HTR-8/SVneo (cell line): ENCODE measurements at places on chromosomes 5 and 9.

- peak; percentile 34 for DNase-seq
Observed at GRCh38 chr9:5633243-5633642, 4.3 kb downstream of the RIC1 start.

DNA sequence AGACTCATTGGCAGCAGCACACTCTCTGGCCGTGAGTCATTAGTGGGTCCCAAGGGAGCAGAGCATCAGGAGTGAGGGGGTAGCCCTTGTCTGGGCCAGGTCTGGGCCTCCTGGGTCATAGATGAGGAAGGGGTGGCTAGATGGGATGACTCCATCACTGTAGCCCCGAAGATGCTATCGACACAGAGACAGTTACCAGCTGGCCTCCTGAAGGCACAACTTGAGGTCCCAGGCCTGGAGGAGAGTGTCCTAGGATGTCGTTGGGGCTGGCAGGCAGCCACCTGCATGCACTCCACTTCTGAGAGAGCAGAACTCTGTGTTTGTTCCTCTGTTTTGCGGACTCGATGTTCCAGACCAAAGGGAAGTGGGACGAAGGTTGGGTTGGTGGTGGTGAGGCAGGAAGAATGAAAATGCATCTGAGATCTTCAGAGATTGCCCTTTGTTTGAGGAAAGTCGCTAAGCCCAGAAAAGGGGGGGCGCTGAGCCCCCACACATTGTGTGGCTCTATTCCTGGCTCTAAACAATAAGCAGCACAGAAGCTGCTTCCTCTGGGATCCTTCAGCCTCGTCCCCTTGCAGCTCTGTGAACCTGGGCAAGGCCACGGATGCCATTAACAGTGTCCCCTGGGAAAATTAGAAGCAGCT is 4.7 kb downstream of the BTNL9 start:
- no peak for DNase-seq

DNA sequence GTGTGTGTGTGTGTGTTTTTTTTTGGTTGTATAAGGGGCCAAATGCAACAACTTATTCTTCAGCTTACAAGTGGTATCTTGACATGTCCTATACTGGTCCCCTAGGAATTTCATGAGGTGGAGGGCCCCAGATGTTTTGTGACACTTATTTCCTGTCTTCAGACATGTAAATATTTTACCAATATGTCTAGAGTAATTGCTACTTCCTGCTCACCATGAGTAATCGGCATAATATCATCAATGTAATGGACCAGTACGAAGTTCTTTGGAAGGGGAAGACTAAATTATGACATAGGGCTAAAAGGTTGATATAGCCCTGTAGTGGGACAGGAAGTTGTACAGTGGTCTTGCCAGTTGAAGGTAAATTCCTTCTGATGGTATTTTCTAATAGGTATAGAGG is 3.7 kb upstream of the OTULIN start:
- DNase-seq: no peak

GRCh38 chr9:108476574-108476973 is 379.2 kb downstream of the ACTL7B start:
- DNase-seq: no peak

GRCh38 chr5:53331463-53331862 is 149.0 kb upstream of the FST start:
- DNase-seq: peak; percentile 45

GRCh38 chr5:129358069-129358468 is 102.0 kb upstream of the ADAMTS19 start:
- no peak for DNase-seq

GRCh38 chr5:74244406-74244805 is 396.1 kb downstream of the ENC1 start:
- DNase-seq: no peak

DNA sequence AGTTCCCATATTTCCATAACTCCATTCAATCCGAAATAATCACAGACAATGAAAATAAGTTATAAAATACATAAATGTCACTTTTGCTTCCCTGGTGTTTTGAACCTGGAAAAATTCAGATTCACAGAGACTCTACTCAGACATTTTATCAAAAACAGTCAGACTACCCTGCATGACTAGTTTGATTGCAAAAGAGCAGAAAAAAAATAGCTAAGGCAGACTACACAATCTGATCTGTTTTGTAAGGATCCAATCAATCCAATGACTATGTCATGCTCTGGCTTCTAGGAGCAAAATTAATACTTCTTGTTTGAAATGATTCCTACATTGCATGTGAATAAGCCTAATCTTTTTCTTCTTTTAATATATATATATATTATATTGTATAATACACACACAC is 1262.6 kb downstream of the EFNA5 start:
- DNase-seq: no peak

GRCh38 chr5:35853631-35854030 is 3.1 kb upstream of the IL7R start:
- no peak for DNase-seq

DNA sequence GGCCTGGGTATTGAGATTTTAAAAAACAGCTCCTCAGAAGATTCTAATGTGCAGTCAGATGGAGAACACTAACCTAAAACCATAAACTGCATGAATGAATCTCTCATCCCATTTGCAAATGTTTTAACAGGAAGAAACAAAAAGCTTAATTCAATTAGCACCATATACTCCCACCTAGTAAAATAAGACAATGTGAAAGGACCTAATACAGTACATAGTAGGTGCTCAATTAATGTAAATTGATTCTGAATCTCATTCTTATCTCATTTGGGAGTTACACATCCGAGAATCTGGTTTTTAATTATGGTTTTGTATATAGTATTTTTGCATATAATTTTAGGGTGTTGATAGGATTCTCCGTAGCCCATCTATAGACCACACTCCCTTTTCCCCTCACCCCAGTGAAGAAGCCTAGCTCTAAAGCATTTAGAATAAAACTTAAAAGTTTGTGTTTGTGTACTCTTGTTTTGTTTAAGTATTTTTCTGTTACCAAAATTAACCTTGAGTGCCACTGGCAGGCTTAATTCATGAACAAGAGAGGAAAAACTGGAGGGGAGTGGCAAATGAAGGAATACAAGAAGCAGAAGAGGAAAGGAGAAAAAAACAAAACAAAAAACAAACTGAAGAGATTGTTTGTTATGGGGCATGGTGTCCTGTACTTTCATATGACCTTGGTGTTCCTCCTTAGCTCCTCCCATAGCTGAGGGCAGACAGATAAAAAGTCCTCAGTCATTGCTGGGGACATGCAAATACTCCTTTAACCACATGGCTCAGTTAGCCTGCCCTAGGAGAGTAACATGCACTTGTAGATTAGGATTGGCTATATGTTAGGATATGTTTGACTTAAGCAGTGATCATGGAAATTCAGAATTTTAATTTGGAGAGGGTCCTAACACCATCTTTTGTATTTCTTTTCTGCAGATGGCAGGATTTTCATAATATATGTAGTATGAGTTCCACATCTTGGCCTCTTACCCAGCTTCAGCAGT is 1.2 kb downstream of the RNF14 start:
- no peak for DNase-seq

GRCh38 chr5:119385536-119386128 is 29.8 kb downstream of the TNFAIP8 start:
- no peak for DNase-seq

DNA sequence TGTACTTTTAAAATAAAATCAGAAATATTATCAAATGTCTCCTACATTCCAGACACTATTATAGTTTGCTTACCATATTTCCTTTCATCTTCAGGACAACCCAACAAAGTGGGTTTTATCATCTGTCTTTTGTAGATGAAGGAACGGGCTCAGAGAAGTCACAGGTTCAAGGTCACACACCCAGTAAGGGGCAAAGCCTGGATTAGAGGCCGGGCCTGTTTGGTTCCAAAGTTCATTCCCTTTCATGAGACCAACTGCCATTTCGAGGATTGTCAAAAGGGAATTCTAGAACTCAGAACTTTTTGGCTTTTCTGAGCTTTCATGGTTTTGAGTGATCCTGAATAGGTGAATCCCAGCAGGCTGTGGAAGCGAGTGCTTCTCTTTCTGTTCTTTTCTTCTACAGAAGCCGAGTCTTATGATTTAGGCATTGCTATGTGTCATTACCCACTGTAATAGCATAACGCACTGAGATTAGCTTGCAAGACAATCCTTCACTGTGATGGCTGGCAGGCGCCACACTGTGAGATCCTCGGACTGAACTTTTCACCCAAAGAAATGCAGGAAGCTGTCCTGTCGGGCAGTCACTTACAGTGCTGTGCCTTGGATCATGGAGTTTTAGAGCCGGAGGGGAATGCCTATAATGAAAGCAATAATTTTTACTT is 43.8 kb upstream of the ANKH start:
- DNase-seq: no peak

GRCh38 chr5:72618708-72619107 is 111.5 kb upstream of the ZNF366 start:
- peak; percentile 49 for DNase-seq

DNA sequence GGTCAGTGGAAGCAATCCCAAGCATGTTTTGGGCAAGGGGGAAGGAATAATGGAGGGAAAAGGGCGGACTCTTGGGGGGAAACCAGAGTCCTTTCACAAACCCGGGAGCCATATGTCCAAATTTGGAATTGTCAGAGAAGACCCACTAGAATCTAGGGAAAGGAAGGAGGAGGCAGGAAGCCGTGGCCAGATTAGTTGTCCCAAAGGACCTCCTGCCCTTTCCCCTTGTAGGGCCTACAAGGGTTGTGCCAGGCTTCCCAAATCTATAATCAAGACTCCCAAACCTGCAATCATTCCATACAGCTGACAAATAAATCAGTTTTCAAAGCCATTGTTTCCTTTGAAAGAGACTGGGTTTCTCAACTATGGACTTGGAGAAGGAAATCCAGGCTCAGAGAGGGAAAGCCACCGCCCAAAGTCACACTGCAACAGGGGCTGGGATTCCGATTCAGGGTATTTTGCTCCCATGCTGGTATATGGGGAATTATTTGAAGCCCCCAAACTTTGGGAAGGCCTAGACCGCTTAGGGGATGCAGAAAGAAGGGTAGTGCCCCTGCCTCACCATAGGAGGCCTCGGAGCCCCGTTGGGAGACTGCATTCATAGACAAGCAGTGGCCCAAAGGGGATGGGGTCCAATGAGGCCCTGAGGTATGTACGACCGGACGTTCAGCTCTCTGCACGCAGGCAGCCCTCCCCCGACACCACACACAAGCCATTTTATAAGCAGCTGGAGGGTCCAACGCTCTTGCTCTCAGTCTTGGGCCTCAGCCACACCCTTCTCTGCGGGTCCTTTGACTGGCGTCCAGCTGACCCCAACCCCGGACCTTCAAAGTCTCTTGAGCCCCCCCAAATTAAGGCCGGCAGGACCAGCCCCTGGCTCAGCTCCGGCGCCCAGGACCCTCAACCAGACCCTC is 815 bp downstream of the ANXA6 start:
- DNase-seq: no peak

GRCh38 chr9:22469928-22470544 is 23.4 kb downstream of the DMRTA1 start:
- DNase-seq: peak; percentile 10

DNA sequence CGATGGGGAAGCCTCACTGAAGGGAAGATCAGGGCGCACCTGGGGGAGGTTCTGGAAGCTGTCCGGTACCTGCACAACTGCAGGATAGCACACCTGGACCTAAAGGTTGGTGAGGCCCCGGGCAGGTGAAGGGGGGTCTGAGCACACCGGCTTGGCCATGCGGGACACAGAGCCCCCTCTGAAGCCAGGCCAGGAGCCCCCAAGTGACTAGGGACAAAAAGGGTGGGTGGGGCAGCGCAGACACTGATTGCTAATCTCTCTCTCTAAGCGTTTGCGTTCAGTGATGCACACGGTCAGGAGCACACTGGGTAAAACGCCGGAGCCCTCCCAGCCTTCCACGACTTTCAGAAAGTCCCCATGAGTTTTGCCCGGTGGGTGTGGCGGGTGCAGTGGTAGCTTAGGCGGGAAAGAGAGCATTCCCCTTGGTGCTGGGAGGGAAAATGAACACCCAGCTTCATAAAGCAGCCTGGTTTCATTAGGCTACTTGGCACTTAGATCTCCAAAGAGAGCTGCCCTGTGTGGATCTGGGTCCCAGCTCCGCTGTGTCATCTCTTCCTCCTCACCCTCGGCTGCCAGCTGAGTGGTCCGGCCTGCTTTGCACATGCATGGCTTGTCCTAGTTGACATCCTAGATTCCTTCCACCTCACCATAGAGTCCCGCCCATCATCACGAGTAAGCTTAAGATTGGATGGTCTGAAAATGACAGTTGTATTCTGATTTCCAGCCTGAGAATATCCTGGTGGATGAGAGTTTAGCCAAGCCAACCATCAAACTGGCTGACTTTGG is 74.2 kb upstream of the OTULINL start:
- DNase-seq: no peak

- no peak for DNase-seq
Observed at GRCh38 chr9:7879551-7880245, 80.1 kb upstream of the DMAC1 start.

- DNase-seq: no peak
Observed at GRCh38 chr9:78291240-78291925, 5.5 kb upstream of the PSAT1 start.

GRCh38 chr5:140566665-140567064 is 2.0 kb downstream of the SLC35A4 start:
- no peak for DNase-seq

DNA sequence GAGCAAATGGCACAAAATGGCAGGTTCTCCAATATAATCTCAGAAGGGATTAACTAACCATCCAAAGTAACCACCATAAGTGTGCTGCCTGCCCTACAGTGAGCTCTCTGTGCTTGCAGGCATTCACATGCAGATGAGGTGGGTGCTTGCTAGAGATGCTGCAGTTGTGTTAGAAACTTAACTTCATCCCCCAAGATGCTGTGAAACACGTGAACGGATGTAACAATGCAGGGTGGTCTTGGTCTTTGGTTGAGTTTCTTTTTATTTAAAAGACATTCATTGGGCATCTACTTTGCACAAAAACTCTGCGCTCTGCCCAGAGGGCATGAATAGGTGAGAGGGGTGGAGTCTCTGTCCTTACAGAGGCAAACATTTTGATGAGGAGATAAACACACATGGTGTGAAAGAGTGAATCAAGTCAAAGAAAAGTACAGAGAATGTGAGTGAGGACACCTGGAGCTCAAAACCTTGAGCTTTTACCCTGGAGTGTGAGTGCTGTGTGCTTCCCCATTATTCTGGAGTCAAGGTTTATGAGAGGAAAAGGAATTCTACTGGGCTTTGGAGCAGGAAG is 143.9 kb upstream of the DAP start:
- no peak for DNase-seq

DNA sequence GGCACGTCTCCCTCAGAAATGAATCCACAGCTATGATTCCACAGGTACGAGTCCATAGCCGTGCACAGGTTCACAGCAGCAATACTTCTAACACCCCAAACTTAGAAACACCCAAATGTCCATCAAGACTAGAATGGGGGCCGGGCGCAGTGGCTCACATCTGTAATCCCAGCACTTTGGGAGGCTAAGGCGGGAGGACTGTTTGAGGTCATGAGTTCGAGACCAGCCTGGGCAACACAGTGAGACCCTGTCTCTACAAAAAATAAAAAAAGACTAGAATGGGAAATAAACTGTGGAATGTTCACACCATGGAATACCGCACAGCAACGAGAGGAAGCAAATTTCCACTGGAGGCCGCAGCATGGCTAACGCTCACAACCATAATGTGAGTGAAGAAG is 4.3 kb upstream of the DOLPP1 start:
- no peak for DNase-seq

GRCh38 chr9:78614892-78615291 is 318.0 kb downstream of the PSAT1 start:
- DNase-seq: no peak
